ENCODE measurements at places on chromosomes 2 and 18.
A peak's percentile ranks its signal among the peaks of the same experiment; 100 is the strongest.

- peak; percentile 71 for DNase-seq
These were observed 692.2 kb upstream of the KLHL29 start for GRCh38 chr2:22692746-22693145.

GRCh38 chr2:195560209-195560895 is 96.7 kb upstream of the SLC39A10 start:
- no peak for DNase-seq

DNA sequence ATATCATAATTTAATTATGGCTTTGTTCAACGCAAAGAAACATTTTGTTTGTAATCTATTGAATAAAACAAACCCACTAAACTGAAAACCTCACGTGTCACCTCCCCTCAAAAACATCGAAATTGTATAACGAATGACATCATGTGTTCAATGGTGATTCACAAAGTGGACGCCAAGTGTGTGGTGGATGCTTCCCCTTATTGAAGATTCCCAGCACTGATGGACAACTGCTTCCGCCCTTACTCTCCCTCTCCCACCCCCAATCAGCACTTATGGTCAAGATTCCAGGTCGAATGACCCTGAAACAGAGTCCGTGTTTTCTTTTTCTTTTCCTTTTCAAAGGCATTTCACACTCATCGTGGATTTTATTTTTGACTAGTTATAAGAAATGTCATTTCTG is 383.0 kb upstream of the SMIM21 start:
- no peak for DNase-seq

- no peak for DNase-seq
These were observed 11.7 kb upstream of the GRHL1 start for GRCh38 chr2:9939587-9940485.

GRCh38 chr2:239267288-239267951 is 133.4 kb downstream of the HDAC4 start:
- DNase-seq, result peak; percentile 61

- DNase-seq, result no peak
These were observed 8.1 kb downstream of the FBXO48 start for GRCh38 chr2:68458981-68459380.

DNA sequence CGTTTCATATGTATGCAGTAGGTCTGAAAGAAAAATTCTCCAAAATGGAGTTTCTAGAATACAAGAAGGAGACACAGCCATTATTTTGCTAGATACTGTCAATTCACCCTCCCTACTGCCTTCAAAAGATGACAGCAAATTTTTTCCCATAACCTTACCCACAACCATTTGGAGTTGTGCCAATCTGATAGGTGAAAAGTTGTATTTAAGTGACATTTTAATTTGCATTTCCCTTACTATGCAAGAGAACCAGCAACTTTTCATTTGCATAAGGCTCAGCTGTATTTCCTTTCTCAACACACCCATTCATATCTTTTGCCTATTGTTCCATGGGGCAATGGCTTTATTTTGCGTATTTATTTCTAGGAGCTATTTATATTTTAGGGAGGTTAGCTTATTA is 31.4 kb upstream of the IL18RAP start:
- DNase-seq, result no peak

GRCh38 chr2:191691016-191691735 is 13.2 kb downstream of the NABP1 start:
- peak; percentile 76 for DNase-seq

- peak; percentile 80 for DNase-seq
These were observed 310.8 kb downstream of the ERBB4 start for GRCh38 chr2:212227755-212228154.

DNA sequence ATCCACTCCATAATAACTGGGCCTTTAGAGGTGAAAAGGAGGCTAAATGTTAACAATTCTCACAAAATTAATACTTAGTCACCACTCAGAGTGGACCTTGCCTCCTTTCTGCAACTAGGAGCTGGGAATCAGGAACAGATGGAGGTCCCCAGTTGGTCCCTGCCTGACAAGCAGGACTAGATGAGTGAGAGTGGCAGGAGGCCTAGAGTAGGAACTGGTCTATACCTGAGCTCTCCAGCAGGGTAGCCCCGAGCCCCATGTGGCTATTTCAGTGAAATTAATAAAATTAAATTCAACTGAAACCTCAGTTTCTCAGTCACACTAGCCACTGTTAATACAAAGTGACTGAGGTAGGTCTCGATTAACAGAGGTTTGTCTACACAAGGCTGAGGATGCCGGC is 150.5 kb downstream of the MYO5B start:
- DNase-seq, result peak; percentile 27

DNA sequence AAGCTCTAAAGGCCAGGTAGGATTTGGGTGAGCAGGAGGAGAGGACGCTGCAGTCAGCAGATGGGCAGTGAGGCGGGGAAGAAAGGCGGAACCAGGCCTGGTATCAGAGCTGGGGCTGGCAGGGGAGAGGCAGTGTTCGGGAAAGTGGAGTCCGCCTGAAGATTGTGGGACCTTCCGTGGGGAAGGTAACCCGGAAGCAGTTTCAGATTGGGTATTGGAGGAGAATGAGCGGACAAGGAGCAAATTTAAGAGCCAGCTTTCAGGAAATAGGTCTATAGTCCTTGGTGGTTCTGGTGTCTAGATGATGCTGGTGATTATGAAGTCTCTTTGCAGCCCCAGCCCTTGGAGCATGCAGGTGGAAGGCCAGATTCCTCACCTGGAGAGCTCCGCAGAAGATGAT is 51.0 kb downstream of the TCF7L1 start:
- no peak for DNase-seq

- DNase-seq, result peak; percentile 41
These were observed 34.9 kb downstream of the SUCLG1 start for GRCh38 chr2:84424152-84424551.

GRCh38 chr2:62393293-62393692 is 112.7 kb downstream of the TMEM17 start:
- no peak for DNase-seq

DNA sequence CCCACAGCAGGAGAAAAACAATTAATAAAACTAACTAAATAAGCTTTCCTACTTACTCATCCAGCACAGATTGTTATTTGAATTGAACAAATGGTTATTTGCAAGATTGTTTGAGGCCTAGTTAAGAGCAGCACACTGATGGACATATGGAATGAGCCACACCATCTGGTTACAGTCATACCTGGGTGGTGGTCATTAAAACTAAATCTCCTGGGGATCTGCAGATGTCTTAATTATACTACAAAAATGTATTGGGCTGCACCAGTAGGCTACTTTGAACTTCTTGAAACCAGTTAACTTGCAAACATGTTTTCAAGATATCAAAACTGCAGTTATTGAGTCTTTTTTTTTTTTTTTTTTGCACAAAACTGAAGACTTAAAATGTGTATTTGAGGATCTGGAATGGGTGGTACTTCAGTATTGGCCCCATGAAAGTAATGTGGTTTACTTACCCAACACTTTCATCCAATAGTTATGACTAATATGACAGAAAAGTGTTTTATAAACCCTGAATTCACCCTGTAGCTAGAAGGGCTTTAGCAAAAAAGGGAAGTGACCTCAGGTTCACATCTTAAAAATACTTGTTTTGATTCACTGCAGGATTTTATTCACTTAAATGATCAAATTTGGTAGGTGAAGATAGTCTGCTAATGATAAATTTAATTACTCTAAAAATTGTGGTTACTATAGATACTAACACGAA is 10.8 kb downstream of the AGFG1 start:
- no peak for DNase-seq

DNA sequence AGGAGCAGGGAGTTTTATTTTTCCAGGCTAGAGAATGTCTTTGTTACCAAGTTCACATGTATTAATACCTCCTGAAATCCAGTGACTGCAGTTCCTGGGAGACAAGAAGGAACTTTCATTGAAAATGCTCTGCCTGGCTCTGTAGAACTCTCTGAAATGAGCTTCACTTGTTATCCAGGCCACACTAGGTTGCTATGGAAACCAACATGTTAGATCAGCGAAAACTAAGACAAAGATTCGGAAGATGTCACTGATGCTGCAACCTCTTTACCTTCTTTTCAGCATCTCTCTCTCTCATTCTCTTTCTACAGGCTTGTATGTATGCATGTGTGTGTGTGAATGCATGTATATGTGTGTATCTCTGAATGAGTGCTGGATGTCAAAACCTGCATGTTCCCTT is 218.5 kb downstream of the TRIB2 start:
- DNase-seq, result peak; percentile 75

- peak; percentile 66 for DNase-seq
These were observed 85.8 kb downstream of the UXS1 start for GRCh38 chr2:106108351-106108750.

DNA sequence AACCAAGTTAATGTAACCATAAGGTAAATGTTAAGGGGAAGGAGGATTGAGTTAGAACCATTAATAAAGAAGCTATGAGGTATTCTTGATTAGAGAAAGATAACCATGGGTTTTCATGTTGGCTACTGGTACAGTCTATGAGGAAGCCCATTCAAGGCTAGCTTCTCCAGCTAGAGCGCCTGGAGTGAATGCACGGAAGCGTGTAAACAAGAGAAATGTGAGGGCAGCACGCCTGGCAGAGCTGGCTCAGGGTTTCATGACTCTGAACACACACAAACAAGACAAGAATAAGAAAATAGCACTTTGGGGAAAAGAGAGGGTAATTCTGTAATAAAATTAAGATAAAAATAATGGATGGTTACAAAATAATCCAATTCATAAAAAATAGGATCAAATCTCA is 255.3 kb downstream of the PDE11A start:
- DNase-seq, result no peak

- DNase-seq, result no peak
These were observed 50.2 kb upstream of the LYPD6B start for GRCh38 chr2:148988337-148988736.

DNA sequence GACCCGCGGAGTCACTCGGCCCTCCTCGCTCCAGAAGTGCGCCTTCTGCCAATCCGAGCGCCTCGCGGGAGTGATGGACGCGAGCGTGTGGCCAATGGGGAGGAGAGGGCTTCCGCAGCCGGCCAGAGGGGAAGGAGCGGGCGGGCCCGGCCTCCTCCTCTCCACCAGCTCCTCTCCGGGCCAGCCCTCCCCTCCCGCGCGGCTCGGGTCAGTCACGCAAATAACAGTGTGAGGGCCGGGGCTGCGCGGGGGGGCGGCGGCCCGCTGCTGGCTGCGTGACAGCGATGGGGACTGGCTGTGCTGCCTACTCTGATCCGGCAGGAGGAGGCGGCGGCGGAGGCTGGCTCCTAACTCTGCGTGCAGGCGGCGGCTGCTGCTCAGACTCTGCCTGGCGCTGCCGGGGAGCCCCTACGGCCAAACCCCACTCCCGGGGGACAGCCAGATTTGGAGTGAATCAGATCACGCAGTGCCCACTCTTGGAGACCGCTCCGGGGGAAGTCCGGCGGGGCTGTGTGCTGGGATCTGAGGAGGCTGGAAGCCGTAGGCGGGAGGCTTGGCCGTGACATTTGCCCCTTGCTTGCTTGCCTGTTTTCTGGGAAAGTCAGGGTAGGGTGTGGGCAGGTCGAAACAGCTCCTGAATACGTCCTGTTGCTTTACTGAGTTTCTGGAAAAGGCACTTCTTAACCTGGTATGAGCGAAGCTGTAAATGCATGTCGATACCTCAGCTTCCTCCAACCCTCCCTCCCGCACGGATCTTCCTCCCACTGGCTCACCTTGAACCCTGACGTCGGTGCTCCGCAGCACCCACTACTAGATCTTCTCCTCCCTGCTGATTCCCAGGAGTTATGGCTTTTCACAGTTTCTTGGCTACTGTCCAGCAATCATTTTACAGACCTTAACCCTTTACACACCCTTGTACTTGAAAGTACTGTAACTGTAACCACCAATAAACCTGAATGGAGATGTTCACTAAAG is 97.9 kb upstream of the SERTAD2 start:
- DNase-seq, result peak; percentile 99

GRCh38 chr2:73947412-73948018 is 20.8 kb downstream of the DGUOK start:
- DNase-seq, result no peak

DNA sequence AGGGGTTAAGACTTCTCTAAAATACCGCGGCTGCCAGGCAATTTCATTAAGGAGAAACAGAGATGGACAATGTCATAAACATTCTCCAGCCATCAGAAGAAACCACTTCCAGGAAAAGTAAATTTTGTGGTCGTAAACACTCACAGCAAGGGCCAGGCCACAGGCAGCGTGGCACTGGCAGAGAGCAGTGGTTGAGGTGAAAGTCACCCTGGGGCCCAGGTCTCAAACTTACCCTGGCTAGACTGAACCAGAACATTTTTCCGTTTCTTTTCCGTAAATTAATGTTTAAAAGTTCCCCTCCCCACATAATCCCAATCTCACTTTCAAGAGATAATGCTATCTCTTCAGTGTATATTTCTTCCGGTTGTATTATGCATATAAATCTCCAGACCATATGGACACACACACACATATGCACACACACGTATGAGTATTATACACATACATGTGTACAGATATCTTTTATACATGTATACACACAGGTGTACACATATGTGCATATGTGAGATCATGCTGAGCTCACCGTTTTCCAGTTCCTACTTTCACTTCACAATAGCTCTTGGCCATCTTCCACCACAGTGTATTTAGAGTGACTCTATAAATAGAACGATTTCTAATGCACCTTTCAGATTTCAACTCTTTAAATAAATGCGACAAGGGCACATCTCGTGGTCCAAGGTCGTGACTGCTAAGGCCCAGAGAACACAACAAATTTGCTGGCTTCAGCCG is 90.1 kb downstream of the MALT1 start:
- DNase-seq, result no peak

GRCh38 chr18:22211657-22212056 is 42.3 kb downstream of the GATA6 start:
- no peak for DNase-seq

GRCh38 chr2:185127412-185127811 is 529.1 kb downstream of the ZNF804A start:
- no peak for DNase-seq

- DNase-seq, result peak; percentile 65
These were observed 134.7 kb downstream of the MCFD2 start for GRCh38 chr2:46780801-46781445.

DNA sequence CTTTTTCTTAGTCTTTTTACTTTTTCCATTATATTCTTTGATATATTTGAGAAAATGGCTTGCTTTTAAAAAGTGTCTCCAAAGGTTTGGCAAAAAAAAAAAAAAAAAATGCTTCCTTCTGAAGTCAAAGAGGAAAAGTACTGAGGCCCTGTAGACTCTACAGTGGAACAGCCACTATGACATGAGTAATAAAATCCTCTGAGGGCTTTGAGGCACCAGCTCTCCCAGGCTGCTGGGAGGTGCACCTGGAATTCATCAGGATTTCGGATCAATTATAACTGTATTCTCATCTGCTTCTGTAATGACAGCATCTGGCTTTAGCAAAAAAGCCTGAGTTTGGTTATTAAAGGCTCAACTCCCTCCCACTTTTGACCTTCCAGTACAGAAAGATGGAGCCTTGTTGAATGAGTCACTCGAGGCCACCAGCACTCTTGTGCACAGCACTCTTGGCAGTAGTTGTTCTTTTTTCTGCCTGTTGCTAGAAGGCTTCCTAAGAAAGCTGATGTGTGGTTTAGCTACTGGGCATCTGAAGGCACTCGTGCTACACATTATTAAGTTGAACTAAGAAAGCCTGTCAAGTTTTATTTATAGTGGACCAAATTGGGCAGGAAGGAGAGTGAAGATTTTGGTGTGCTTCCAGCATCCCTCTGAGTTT is 131.3 kb downstream of the PRPF40A start:
- DNase-seq, result no peak

- no peak for DNase-seq
These were observed 1.6 kb upstream of the GCA start for GRCh38 chr2:162342321-162342720.

Measured in eye (tissue), 1 donor.